ENCODE measurements at places on chromosomes 4 and X.

GRCh38 chr4:99021386-99021785 is 25.9 kb downstream of the METAP1 start:
- no peak for DNase-seq

DNA sequence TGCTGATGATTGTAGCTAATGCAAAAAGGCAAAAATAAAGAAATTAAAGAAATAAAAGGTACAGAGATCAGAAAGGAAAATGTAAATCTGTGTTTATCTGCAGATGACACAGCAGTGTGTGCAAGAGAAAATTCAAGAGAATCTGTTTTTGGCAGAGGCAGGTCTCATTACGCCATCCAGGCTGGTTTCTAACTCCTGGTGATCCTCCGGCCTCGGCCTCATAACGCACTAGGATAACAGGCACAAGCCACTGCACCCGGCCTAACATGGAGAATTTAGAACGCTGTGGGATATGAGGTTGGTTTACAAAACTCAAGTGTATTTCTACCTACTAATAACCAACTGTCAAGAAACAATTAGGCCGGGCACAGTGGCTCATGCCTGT is 29.4 kb downstream of the CTBP1 start:
- DNase-seq, result no peak

DNA sequence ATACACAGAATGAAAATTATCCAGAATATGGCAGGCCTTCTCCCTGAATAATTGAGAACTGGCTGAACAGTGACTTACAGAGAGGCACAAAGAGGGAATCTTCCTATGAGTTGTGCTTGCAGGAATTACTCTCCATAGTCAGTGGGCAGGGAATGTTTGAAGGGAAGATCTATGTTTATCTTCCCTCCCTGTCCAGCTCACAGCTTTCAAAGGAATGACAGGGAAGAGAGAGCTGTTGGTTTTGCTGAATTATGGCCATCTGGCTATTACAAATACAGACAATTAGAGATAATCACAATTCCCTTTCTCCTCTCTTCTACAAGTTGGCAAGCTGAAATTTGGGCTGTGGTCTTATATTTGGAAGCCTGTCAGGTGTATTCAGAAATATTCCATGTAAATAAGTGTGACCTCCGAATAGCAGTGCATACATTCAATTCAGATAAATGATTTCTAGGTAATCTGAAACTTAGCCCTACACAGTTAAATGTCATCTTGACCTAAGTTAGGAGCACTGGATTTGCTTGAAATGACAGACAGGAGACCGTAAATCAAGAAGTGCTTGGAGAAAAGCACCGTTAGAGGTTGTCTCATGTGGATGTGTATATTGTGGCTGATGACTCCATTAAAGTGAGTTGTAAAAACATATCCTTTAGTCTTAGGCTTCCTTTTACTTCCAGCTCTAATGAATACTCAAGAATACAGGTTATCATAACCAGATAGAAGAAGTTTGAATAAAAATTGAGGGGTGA is 136.8 kb downstream of the C4orf33 start:
- no peak for DNase-seq

DNA sequence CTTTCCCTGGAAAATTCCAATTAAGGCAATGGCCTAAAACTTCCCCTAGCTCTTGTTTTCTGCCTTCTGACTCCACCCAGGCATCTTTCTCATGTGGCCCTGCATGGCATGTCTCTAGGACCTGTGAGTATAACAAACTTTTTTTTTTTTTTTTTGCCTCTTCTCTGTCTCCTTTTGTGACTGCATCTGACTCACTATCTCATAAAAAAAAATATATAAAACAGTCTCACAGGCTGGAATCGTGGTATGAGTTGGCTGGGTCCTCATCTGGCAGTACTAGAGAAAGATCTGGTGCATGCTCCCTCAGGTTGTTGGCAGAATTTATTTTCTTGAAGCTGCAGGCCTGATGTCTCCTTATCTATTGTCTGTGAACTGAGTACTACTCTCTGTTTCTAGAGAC is 313.9 kb downstream of the TECRL start:
- DNase-seq, result no peak

DNA sequence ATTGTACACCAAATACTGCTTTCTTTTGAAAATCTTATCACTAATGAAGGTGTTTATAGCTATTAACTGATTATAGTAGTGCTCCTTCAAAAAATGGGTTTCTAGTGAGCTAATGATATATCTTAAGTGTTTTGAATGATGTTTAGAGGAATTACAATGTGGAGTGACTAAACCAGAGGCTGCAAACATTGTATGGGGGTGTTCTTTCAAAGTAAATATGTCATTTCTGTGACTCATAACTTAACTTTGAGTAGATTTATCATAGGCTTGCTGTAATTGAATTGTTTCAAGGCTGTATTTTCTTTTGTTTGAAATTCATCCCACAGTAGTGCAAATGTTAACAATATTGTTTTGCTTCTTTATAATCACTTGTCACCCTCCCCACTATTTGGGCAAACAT is 141.6 kb downstream of the IL1RAPL2 start:
- DNase-seq, result no peak

DNA sequence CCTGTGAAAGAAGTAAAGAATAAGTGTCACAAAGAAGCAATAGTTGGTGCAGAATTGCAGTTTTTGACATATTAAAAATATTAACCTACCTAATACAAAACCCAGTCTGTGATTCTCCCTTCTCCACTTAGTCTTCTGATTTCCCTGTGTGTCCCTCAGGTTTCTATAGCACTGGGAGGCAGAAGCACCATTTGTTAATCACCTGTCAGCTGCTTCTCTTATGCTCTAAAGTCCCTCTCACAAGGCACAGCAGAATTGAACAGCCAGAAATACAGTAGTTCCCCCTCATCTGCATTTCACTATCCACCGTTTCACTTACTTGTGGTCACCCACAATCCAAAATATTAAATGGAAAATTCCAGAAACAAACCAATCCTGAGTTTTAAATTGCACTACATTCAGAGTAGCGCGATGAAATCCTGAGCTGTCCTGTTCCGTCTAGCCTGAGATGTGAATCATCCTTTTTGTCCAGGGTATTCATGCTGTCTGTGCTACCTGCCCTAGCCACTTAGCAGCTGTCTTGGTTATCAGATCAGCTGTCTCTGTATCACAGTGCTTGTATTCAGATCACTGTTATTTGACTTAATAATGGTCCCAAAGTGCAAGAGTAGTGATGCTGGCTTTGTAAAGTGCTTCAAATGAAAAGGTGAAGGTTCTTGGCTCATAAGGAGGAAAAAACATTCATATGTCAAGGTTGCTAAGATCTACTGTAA is 984.1 kb upstream of the GRID2 start:
- DNase-seq, result no peak

- DNase-seq, result no peak
Measured at GRCh38 chr4:28966982-28967381, 1753.2 kb upstream of the PCDH7 start.

DNA sequence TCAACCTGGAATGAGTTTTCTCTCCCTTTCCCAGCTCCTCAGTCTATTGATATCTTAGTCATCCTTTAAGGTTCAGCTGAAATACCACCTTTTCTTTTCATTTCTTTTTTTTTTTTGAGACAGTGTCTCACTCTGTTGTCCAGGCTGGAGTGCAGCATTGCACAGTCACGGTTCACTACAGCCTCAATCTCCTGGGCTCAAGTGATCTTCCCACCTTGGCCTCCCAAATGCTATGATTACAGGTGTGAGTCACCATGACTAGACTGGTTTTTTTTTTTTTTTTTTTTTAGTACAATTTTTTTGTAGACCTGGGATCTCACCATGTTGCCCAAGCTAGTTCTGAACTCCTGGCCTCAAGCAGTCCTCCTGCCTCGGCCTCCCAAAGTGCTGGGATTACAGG is 28.9 kb downstream of the AFF1 start:
- no peak for DNase-seq

DNA sequence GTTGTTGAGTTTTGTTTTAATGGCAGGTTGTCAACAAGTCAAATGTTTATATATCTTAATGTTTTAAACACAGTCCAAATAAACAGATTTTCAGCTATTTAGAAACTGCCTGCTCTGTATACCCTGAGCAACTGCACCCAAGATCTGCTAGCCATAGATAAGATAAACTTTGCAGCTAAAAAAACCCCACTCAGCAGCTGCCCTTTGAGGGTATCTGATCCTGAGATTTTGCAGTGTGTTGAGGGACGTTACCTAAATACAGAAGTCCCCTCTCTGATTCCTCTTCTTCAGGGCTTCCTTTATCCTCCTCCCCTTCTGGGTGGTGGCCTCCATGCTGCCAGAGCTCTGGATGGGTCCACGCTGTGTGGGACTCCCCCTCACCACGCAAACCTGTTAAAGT is 11.0 kb upstream of the FGG start:
- no peak for DNase-seq

DNA sequence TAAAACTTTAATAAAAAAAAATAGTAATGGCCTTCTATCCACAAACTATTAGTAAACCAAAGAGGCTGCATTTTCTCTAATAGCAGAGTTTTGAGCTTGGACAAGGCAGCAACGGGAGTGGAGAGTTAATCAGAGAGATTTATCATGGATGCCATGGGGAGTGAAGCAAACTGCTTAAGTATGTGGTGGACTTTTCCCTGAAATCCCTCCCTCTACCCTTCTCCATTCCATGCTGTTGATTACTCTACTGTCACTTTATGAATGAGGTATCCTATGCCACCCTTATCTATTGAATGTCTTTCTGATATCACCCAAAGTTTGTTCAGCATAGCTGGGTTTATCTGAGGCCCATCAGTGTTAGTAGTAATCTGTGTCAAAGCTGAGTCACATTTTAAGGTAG is 335.6 kb upstream of the TRAM1L1 start:
- no peak for DNase-seq

- DNase-seq, result no peak
Measured at GRCh38 chr4:150970685-150971151, 44.4 kb downstream of the LRBA start.

- peak; percentile 37 for DNase-seq
Measured at GRCh38 chrX:15686818-15687685, 22.4 kb upstream of the CLTRN start.

DNA sequence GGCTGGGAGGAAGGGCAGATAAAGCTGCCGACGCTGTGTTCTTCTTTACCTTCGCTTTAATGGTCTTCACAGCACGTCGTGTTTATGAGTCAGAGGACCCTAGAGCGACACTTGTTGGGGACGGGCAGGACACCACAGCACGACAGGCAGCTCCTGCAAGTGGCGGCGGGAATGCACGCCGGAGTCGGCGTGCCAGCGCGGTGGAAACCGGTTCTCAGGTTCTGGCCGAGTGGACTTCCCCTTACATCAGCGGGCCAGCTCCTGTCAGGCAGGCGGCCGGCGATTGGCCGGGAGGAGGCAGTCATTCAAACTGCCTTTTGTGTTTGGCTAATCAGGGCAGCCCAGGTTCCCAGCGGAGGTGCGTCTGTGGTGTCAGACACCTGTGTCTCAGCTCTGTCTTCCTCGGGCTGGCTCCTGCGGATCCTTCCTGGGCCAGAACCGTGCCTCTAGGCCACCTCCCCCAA is 150.9 kb downstream of the SHROOM3 start:
- DNase-seq, result no peak

DNA sequence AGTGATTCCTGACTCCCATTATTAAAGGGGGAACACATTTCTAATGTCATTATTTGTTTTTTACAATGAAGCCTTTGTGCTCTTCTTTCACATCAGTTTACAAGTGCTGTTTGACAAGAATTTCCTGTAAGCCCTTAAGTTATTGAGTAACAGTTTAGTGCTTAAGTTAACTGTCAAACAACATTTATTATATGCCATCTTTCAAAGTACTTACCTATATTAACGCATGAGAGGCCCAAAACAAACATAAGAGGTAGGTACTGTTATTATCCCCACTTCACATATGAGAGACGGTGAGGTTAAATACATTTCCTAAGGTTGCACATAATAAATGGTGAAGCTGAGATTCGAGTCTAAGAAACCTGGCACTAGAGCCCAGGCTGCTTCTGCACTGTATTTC is 56.0 kb upstream of the MAGED1 start:
- DNase-seq, result no peak

DNA sequence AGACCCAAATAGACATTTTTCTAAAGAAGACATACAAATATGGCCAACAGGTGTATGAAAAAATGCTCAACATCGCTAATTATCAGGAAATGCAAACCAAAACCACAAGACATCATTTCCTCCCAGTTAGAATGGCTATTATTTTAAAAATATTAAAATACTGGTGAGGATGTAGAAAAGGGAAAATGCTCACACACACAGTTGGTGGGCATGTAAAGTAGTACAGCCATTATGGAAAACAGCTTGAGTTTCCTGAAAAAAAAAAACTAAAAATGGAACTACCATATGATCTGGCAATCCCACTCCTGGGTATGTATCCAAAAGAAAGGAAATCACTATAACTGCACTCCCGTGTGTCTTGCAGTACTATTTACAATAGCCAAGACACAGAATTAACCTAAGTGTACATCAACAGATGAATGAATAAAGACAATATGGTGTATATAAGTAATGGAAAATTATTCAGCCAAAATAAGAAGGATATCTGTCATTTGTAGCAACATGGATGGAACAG is 128.9 kb upstream of the DKK2 start:
- DNase-seq, result no peak

GRCh38 chr4:176439611-176440010 is 119.8 kb downstream of the SPCS3 start:
- no peak for DNase-seq

- no peak for DNase-seq
Measured at GRCh38 chrX:47543496-47543895, 17.5 kb upstream of the ARAF start.

Data from NCI-H2107 (cell line).